ENCODE measurements at places on chromosomes 2 and 18.

DNA sequence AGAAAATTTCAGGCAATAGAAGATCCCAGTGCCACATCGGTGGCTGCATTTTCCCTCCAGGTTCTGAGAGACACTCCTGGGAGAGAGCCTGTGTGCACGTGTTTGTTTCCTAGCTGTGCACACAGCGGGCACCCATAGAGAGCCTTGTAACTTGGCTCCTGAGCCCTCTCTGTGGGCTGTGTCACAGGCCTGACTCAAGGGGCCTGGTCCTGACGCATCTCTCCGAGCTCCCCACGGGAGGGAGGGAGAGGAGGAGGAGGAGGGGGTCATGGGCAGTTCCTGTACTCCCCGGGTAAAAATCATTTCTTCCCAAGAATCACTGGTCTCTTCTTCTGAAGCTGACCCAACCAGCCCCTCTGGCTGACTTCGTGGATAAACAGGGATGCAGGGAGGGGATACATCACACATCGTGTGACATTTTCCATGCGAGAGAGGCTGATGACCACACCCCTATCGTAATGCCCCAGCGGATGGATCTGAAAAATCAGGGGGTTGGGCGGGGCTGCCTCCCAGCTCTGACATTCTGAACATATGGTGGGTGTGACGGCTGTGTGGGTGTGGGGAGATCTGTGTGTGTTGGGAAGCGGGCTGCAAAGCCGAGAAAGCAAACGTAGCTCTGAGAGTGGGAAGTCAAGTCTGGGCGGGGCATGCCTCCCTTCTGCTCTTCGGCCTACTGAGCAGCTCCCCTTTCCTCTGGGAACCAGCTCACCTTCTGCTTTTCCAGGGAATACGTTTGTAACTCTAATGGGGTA lies 308.3 kb upstream of the HS6ST1 start:
- no peak for DNase-seq

DNA sequence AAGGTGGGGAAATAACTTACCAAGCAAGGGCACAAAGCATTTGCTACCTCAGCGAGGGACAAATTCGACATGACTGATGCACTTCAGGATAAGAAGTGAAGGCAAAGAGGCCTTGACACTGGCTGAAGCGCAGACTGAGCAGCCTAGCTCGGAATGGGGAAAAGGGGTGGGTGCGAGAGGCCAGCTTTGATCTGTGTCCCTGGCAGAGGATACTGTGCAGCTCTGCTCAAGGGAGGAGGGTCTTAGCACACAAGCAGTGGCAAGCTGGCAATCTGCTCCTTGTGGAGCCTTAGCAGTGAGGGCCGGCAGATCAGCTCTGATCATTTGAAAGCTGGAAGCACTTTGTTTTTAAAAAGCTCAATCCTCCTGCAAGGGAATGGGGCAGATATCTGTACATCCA lies 222.3 kb downstream of the ZBTB7C start:
- no peak for DNase-seq

- no peak for DNase-seq
Measured at GRCh38 chr18:46051731-46052461, 20.2 kb downstream of the PSTPIP2 start.

GRCh38 chr2:9222239-9222892 lies 15.8 kb downstream of the ASAP2 start:
- no peak for DNase-seq

GRCh38 chr2:235043762-235044500 lies 92.1 kb downstream of the SH3BP4 start:
- no peak for DNase-seq

- DNase-seq = no peak
Measured at GRCh38 chr2:74525717-74526648, at the start of gene DQX1. DQX1 (minus strand) TSS chr2:74526231; CDS start chr2:74525729, 502 bp downstream.

DNA sequence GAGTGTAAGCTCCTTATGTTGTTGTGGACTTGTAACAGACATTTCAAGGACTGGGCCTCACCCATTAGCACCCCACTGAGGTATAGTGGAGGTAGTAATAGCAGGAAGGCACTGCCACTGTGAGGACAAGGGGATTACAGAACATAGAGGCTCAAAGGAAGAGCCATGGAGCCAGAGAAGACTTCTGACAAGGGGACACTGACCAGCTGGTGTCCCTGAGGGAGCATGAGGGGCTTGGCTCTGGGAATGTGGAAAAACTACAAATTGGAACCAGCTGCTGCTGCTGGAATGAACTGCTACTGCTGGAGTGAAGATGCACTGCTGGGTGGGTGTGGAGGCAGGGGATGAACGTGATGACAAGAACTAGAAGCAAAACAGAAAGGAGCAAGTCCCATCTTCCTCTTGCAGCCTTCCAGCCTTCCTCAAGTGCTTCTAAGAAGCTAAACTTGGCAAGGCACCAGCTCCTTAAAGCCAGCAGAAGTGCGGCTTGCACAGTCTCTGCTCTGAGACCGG lies 167.3 kb upstream of the NOSTRIN start:
- DNase-seq = no peak

DNA sequence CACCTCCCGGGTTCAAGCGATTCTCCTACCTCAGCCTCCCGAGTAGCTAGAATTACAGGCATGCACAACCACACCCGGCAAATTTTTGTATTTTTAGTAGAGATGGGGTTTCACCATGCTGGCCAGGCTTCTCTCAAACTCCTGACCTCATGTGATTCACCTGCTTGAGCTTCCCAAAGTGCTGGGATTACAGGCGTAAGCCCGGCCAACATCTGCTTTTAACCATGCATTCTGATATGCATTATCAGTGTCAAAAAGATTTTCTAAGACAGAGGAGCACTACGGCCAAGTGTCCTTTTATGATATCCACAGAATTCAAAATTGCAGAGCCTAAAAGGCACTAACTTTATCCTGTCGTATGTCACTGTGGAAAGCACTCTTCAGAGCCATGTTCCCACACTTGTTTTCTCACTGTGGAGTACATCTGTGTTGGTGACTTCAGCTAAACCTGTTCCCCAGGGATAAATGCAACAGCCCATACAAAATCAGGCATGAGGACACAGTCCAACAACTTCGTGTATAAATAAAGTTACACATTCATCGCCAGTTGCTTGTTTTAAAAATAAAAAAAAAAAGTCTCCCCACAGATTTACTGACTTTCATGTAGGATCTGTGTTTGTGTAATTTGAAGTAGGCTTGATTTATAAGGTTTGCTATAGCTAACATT lies 56.4 kb downstream of the STK25 start:
- no peak for DNase-seq

DNA sequence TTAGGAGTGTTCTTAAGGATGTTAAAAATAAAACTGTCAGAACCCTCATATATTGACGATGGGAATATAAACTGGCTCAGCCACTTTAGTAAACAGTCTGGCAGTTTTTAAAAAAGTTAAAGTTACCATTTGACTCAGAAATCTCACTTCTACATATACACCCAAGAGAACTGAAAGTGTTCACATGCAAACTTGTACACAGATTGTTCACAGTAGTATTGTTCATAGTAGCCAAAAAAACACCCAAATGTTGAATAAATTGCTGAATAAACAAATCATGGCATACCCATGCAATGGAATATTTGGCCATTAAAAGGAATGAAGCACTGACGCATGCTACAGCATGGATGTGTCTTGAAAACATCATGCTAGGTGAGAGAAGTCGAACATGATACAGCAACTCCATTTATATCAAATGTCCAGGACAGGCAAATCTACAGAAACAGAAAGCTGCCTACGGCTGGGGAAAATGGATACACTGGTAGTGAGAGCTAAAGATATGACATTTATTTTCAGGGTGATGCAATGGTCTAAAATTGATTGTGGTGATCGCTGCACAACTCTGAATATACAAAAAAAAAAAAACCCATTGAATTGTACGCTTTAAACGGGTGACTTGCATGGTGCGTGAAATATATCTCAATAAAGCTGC lies 10.1 kb downstream of the RPL31 start:
- no peak for DNase-seq

All from esophagus squamous epithelium (tissue), 5 donors.